ENCODE measurements at places on chromosomes 1 and 21. TPM values are rescaled to one million over a fixed set of nuclear protein-coding genes. Genes with fewer than 3 reads are reported as not detected.

Gene HES3
- not detected for total RNA-seq

Gene CLCA1
- not detected for total RNA-seq

Gene KCNAB2
- 5.6 TPM for total RNA-seq

Gene SHISAL2A
- 0.33 TPM for total RNA-seq

Gene NUP210L
- total RNA-seq, result 0.10 TPM

Gene RIMS3
- total RNA-seq, result 0.31 TPM

- no peak overlapping the region for H3K4me3 ChIP-seq
- H3K27me3 ChIP-seq, result no peaks in the 10 kb centered on the region
- H3K4me1 ChIP-seq, result no peaks in the 10 kb centered on the region
- H3K36me3 ChIP-seq, result no peaks in the 10 kb centered on the region
These were observed 306.4 kb downstream of the PBX1 start for GRCh38 chr1:164865385-164865784.

DNA sequence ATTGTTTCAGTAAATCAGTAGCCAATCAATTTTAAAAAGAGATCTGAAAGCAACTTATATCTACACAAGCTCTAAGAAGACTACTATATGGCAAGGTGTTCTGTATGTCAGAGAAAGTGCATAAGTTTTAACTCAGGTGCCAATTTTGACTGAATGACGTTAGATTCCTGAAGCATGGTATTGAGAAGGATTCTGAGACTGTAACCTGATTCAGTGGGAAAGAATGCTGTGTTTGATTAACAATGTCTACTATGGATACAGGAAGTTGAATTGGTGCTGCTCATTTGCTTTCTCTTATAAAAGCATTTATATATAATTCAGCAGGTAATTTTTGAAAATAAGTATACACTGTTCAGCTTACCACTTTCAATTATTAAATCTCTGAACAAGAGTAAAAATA is 156.3 kb downstream of the PAPPA2 start:
- DNase-seq, result no peak
- H3K4me3 ChIP-seq, result no peak overlapping the region
- H3K36me3 ChIP-seq, result no peaks in the 10 kb centered on the region
- H3K27me3 ChIP-seq, result no peaks in the 10 kb centered on the region
- no peaks in the 10 kb centered on the region for H3K4me1 ChIP-seq

- no peaks in the 10 kb centered on the region for H3K27me3 ChIP-seq
- no peaks in the 10 kb centered on the region for H3K36me3 ChIP-seq
- no peak overlapping the region for H3K4me3 ChIP-seq
- peak overlapping the region; percentile 38 for H3K27ac ChIP-seq
These were observed 66.4 kb upstream of the TARDBP start for GRCh38 chr1:10945991-10946509.

DNA sequence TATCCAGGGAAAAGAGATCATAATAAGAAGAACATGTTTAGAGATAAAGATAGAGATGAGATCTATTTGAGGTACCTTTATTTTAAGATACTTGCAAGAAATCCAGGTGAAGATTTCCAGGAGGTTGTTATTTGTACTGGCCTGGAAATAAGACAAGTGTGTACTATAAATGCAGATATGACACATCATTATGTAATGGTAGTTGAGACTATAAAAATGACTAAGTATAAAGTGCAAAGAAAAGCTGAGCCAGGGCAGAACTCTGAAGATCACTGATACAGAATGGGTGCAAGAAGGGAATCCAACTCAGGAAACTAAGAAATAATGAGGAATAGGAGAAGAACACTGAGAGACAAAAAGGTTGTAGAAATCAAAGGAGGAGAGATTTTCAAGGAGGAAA is 378.2 kb upstream of the PBX1 start:
- no peak for DNase-seq
- H3K4me1 ChIP-seq, result peaks cover 8% of the 10 kb centered on the region
- no peak overlapping the region for H3K27ac ChIP-seq
- H3K4me3 ChIP-seq, result no peak overlapping the region
- no peaks in the 10 kb centered on the region for H3K27me3 ChIP-seq
- H3K36me3 ChIP-seq, result no peaks in the 10 kb centered on the region

DNA sequence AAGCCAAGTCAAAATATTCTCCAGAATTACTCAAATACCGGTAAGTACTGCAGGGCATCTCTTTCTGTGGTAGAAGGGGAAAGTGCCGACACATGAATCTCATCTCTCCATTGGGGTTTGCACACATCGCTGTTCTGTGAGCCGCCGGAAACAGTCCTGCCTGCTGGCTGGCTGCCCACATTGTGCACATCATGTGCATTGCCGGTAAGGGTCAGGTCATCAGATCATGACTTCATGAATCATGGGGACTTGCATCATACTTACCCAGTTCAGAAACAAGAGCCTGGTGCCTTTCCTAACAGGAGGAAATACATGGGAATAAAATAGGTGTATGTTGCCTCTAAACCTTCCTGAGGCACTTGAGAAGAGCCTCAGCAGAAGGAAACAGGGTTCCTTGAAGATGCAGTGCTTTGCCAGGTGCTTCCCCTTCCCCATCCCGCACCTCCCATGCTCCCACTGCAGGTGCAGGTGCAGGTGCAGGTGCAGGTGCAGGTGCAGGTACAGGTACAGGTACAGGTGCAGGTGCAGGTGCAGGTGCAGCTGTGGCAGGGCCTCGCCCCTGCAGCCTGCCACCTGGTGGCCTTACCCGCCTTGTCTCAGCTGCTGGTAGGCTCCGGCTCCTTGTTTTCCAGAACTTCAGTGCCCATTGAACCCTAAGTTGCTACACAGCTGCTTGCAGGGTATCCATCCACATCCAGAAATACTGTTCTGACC is 26.5 kb downstream of the GPR137B start:
- H3K4me3 ChIP-seq, result no peak overlapping the region
- H3K36me3 ChIP-seq, result no peaks in the 10 kb centered on the region
- no peaks in the 10 kb centered on the region for H3K4me1 ChIP-seq
- H3K27me3 ChIP-seq, result no peaks in the 10 kb centered on the region
- no peak for DNase-seq

DNA sequence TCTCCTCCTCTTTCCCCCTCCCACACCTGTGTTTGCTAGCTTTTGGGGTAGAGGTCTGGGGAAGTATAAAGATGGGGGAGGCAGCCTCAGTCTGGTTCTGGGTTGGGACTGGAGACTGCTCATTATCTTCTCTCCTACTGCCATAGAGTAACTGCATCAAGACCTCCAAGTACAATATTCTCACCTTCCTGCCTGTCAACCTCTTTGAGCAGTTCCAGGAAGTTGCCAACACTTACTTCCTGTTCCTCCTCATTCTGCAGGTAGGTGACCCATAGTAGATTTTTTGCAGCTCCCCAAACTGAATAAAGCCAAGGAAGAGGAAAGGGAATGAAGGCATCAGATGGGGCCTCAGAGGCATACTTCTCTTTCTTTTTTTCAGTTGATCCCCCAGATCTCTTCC is 5.3 kb downstream of the ATP8B2 start:
- H3K36me3 ChIP-seq, result no peaks in the 10 kb centered on the region
- H3K27me3 ChIP-seq, result peaks cover 23% of the 10 kb centered on the region
- H3K4me1 ChIP-seq, result peaks cover 20% of the 10 kb centered on the region
- H3K27ac ChIP-seq, result no peak overlapping the region
- DNase-seq, result no peak
- no peak overlapping the region for H3K4me3 ChIP-seq

GRCh38 chr1:28535180-28535579 is 17.7 kb upstream of the TRNAU1AP start:
- peaks cover 51% of the 10 kb centered on the region for H3K36me3 ChIP-seq
- no peaks in the 10 kb centered on the region for H3K27me3 ChIP-seq
- no peaks in the 10 kb centered on the region for H3K4me1 ChIP-seq

GRCh38 chr1:30743584-30744059 is 14.0 kb downstream of the LAPTM5 start:
- H3K27me3 ChIP-seq, result no peaks in the 10 kb centered on the region
- no peak overlapping the region for H3K27ac ChIP-seq
- H3K4me3 ChIP-seq, result no peak overlapping the region

GRCh38 chr1:161307230-161307768 is 2.5 kb downstream of the MPZ start:
- H3K4me1 ChIP-seq, result no peaks in the 10 kb centered on the region
- peak overlapping the region; percentile 58 for H3K27ac ChIP-seq
- no peaks in the 10 kb centered on the region for H3K36me3 ChIP-seq
- no peak overlapping the region for H3K4me3 ChIP-seq
- no peak for DNase-seq

GRCh38 chr1:48688102-48688760 is 88.5 kb downstream of the BEND5 start:
- no peaks in the 10 kb centered on the region for H3K4me1 ChIP-seq
- no peak for DNase-seq

DNA sequence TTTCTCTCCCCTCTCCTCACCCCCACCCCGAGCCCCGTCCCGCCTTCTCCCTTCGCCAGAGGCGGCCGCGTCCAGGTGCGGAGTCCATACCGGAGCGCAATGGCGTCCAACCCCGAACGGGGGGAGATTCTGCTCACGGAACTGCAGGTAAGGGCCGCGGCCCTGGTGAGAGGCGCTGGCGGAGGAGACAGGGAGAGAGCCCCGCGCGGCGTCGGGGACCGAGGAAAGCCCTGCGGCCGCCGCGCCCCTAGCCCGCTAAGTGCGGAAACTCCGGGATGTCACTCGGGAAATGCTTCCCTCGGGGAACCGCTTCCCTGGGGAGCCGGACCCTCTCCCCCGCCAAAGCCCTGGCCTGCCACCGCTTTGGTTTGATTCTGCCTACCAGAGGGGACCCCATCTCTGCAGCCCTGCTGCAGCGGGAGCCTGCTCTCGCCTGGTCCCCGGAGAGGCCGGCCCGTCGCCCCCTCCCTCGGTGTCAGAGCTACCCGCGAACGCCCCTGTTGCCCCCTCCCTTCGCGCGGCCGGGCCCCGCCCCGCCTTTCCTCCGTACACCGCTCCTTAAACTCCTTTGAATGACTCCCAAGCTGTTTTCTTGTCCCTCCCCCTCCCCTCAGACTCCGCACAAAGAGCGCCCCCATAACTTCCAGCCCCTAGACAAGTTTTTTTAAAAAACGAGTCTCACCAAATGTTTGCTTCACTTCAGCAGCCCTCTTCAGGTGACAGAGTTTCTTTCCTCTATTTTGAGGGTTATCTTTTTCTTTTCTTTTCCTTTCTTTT is 597 bp downstream of the PKN2 start:
- DNase-seq, result peak; percentile 20
- peak overlapping the region; percentile 91 for H3K27ac ChIP-seq
- no peaks in the 10 kb centered on the region for H3K36me3 ChIP-seq
- peaks cover 32% of the 10 kb centered on the region for H3K4me1 ChIP-seq
- H3K4me3 ChIP-seq, result peak overlapping the region; percentile 93

GRCh38 chr1:112841825-112842224 is 114.2 kb downstream of the SLC16A1 start:
- no peaks in the 10 kb centered on the region for H3K36me3 ChIP-seq
- H3K4me3 ChIP-seq, result no peak overlapping the region
- no peak overlapping the region for H3K27ac ChIP-seq
- no peaks in the 10 kb centered on the region for H3K4me1 ChIP-seq

- no peak overlapping the region for H3K4me3 ChIP-seq
- H3K27ac ChIP-seq, result no peak overlapping the region
- peaks cover 6% of the 10 kb centered on the region for H3K4me1 ChIP-seq
- H3K27me3 ChIP-seq, result peaks cover 97% of the 10 kb centered on the region
These were observed 3.2 kb upstream of the LHX8 start for GRCh38 chr1:75130865-75131564.

DNA sequence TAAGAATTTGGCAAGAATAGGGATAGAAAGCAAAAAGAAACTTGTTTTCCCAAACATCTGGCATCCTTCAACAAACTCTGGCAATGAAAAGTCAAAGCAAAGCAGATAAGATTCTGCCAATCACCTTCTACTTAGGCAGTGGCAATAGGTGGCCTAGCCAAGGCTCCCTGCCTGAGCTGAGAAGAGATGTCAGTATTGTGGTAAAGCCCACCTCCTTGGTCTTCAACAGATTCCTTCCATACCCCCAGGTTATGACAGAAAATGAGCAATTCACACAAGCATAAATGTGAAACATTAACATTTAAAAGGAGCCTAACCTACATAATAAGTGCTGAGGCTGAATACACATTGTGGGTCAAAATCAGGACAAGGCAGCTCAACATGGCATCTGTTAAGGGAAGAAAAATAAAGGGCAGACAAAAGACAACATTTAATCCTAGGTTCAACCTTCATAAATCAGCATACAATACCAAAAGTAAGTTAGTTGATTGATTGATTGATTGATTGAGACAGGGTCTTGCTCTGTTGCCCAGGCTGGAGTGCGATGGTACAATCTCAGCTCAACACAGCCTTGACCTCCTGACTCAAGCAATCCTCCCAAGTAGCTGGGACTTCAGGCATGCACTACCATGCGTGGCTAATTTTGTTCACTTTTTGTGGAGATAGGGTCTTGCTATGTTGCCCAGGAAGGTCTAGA is 123.1 kb downstream of the AKT3 start:
- no peak overlapping the region for H3K27ac ChIP-seq
- peaks cover 4% of the 10 kb centered on the region for H3K4me1 ChIP-seq
- DNase-seq, result no peak
- no peak overlapping the region for H3K4me3 ChIP-seq

- H3K27me3 ChIP-seq, result peaks cover 2% of the 10 kb centered on the region
- H3K36me3 ChIP-seq, result no peaks in the 10 kb centered on the region
- no peak for DNase-seq
- no peak overlapping the region for H3K27ac ChIP-seq
These were observed 81.0 kb upstream of the ETV3 start for GRCh38 chr1:157219182-157219581.

- no peaks in the 10 kb centered on the region for H3K27me3 ChIP-seq
- H3K4me1 ChIP-seq, result no peaks in the 10 kb centered on the region
- H3K36me3 ChIP-seq, result no peaks in the 10 kb centered on the region
- no peak overlapping the region for H3K27ac ChIP-seq
- peak; percentile 12 for DNase-seq
- H3K4me3 ChIP-seq, result no peak overlapping the region
These were observed 260.6 kb downstream of the CACNA1E start for GRCh38 chr1:181743878-181744312.

DNA sequence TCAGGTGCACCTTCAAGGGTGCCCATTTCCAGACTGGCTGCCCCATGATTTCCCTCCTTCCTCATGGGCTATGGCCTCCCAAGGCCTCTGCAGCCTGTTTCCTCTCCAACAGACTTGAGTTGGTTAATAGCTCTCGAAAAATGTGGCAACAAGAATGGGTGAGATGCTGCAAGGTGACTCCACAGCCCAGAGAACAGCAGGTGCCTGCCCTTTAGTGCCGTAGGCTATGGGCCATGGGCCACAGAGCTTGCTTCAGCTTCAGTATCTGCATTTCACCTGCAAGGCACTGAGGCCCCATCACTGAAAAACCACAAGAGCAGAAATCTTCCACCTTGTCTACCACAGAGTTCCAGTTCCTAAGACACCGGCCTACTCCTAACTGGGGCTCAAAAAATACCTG is 122.0 kb downstream of the ETS2 start:
- DNase-seq, result no peak
- H3K27me3 ChIP-seq, result no peaks in the 10 kb centered on the region
- H3K27ac ChIP-seq, result no peak overlapping the region
- no peak overlapping the region for H3K4me3 ChIP-seq
- H3K36me3 ChIP-seq, result no peaks in the 10 kb centered on the region
- H3K4me1 ChIP-seq, result peaks cover 17% of the 10 kb centered on the region

GRCh38 chr1:115927971-115928370 is 48.3 kb upstream of the SLC22A15 start:
- H3K27me3 ChIP-seq, result no peaks in the 10 kb centered on the region
- no peaks in the 10 kb centered on the region for H3K36me3 ChIP-seq
- no peak overlapping the region for H3K27ac ChIP-seq
- H3K4me3 ChIP-seq, result no peak overlapping the region
- no peaks in the 10 kb centered on the region for H3K4me1 ChIP-seq

- H3K36me3 ChIP-seq, result no peaks in the 10 kb centered on the region
- no peak overlapping the region for H3K27ac ChIP-seq
- no peak overlapping the region for H3K4me3 ChIP-seq
- H3K4me1 ChIP-seq, result no peaks in the 10 kb centered on the region
- no peak for DNase-seq
These were observed 172.3 kb downstream of the TGFB2 start for GRCh38 chr1:218517459-218517858.

GRCh38 chr1:61851849-61852669 is 109.8 kb downstream of the PATJ start:
- no peaks in the 10 kb centered on the region for H3K27me3 ChIP-seq
- H3K36me3 ChIP-seq, result no peaks in the 10 kb centered on the region
- no peak for DNase-seq
- H3K4me3 ChIP-seq, result no peak overlapping the region
- peaks cover 8% of the 10 kb centered on the region for H3K4me1 ChIP-seq
- H3K27ac ChIP-seq, result no peak overlapping the region

Measured in gastrocnemius medialis (tissue), 4 donors.